Coronary artery (tissue), 2 donors: ENCODE measurements at places on chromosomes 2 and 18.

GRCh38 chr2:113977660-113978523 lies 88.0 kb downstream of the ACTR3 start:
- no peak for DNase-seq

- DNase-seq, result no peak
These were observed 1041.2 kb downstream of the DPP10 start for GRCh38 chr2:115483666-115484065.

DNA sequence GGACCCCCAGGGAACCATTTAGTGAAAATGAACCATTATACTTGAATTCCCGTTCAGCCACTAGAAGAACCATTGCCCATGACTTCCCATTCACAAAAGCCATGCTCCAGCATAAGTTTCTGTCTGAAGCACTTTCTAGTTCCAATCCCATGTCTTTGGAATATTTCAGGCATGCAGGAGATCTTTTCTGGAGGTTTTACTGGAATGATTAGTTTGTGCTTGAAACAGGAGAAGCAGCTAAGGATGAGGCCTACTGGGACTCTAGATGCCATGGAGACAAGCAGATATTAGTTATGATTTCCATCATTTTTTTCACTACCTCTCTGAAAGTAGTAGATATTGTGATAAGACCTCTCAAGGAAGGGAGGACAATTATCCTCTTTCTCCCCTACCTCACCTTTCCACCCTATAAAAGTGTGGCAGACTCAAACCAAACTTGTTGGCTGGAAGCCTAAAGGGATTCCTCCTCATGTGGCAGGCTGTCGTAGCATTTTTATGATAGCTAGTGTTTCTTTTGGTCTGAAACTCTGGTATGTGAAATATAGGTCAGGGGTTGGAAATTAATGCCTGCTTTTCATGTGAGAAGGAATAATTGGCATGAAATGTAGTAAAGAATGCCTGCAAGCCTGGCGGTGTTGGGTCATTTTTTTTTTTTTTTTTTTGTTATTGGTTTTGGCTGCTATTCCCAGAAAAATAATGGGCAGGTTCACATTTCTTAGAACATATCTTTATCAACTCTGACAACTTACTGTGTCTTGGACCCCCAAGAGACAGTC lies 29.3 kb upstream of the MMADHC start:
- no peak for DNase-seq

DNA sequence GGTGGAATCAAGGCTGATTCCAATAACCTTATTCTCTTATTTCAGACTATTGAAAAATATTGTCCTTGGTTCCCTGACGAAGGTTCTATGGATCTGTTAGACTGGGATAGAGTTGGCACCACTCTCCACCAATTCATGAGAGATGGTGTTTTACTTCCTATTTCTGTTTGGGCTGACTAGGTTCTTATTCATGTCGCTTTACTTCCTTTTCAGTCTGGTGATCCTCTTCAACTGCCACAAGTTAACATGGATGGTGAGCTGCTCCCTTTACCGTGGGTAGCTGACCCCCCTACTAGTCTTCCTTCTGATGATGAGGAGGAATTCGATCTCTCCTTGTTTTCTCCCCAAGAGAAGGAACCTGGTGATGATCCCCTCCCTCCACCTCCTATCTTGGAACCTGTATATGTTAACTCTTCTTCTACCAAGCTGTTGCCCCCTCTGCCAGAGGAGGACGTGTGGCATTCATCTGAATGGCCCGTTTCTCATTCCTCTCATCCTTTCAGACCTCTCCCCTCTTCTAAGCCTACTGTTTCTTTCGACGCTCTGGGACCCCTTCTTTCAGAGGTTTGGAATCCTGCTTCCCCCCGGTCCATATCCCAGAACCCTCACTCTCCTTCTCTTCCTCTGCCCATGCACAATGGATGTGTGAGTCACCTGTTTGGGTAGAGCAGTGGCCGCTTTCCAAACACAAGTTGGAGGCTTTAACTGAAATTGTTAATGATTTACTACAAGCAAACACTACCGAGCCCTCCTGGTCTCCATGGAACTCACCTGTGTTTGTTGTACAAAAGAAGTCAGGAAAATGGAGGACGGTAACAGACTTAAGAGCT lies 13.5 kb upstream of the CNOT11 start:
- no peak for DNase-seq

GRCh38 chr2:126429103-126429502 lies 226.9 kb upstream of the GYPC start:
- no peak for DNase-seq

DNA sequence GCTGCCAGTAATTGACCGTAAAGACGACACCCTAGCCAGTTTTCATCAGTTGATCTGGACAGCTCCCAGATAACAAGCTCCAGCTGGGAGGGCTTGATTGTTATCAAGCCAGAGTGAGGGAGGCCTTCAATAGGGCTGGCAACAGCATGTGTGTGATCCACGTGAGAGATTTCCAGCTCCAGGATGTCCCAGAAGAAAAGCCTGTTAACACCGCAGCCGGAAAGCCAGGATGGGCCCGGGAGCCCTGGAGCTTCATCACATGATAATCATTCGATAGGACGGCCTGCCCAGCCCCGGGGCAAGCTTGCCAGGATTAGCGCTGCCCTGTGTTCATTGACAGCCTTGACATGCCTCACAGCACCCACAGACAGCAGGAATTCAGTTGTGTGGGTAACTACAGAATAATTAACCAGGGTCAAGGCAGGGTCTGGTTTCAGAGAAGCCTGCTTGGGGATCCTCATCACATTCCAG lies 182.5 kb downstream of the C1D start:
- DNase-seq, result peak; percentile 64

- DNase-seq, result no peak
These were observed 95.4 kb downstream of the INHBB start for GRCh38 chr2:120441351-120441700.

GRCh38 chr2:226158229-226158628 lies 641.4 kb downstream of the IRS1 start:
- DNase-seq, result no peak

DNA sequence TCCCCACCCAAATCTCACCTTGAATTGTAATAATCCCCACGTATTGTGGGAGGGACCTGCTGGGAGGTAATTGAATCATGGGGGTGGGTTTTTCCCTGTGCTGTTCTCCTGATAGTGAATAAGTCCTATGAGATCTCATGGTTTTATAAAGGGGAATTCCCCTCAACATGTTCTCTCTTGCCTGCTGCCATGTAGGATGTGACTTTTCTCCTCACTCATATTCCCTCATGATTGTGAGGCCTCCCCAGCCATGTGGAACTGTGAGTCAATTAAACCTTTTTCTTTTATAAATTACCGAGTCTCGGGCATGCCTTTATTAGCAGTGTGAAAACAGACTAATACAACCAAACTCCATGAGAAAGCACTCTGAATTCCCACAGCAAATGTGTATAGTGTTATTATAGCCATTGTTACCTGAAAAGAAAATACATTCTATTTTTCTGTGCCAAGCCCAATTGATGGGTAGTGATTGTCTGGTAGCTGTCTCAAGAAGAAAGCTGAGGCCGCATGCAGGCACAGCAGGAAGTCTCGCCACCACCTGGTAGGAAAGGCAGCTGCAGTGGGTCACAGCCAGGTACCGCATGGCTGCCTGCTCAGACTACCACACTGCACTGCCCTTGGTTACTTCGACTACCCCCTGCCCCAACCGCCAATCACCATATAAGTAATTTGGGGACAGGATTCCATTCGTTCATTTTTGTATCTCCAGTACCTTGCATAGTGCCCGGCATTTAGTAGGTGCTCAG lies 10.3 kb upstream of the ZBTB7C start:
- no peak for DNase-seq

- DNase-seq, result no peak
These were observed 1.7 kb upstream of the ERBB4 start for GRCh38 chr2:212540341-212540740.

GRCh38 chr2:73893764-73894474 lies 1.1 kb downstream of the ACTG2 start:
- DNase-seq, result no peak

DNA sequence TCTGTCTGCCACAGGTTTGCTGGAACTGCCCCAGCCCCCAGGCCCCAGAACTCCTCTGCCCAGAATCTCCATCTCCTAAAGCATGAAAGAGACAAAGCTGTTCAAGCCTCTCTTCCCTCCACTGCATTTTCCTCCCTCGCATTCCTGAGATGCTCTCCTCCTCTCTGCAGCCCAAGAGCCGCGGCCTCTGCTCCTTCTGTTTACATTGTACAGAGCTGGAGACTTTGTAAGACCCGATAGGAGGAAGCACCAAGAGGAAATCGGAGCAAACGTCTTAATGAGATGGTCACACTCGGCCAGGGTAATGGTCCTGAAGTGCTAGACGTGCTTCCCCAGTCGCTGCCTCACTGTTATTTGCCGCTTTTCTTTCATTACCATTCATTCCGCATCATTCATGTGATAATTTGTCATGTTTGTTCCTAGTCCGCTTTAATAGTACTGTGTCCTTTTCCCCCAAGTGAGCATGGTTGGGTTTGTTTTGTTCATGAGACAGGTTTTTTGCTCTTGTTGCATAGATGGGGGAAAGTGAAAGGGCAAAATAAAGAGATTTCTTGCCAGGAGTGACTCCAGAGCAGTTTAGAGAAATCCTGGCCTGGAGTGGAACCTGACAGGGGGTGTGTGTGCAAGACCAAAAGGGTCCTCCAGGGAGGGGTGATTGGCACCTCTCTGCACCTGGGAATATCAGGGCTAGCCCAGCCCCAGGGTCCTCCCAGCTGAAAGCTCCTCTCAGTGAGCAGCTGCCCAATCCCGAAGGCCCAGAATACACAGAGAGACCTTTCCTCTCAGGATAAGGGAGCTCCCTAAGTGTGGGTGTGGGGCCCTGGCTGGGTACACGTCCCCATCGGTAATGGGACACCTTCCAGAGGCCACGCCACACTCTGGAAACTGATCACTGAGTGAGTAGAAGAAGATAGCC lies 44.9 kb upstream of the ID2 start:
- DNase-seq, result no peak

GRCh38 chr2:65549257-65549627 lies 116.8 kb upstream of the SPRED2 start:
- DNase-seq, result no peak

DNA sequence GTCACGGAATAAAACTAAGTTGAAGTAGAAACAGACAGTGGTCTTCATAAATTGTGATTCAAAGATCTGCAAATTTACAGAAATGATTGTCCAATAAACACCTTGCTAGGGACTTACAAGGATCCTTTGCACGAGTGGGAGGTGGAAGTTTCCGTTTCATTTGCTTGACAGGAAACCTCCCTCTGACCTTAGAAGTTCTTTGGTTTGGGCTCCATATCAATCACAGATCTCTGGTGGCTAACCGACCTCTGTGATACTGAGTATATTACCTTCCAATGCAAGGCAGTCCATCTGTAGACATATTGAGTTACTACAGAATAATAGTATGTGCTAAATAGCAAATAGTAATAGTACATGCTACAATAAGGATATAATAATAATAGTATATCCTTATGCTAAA lies 33.7 kb upstream of the RNF152 start:
- DNase-seq, result no peak

DNA sequence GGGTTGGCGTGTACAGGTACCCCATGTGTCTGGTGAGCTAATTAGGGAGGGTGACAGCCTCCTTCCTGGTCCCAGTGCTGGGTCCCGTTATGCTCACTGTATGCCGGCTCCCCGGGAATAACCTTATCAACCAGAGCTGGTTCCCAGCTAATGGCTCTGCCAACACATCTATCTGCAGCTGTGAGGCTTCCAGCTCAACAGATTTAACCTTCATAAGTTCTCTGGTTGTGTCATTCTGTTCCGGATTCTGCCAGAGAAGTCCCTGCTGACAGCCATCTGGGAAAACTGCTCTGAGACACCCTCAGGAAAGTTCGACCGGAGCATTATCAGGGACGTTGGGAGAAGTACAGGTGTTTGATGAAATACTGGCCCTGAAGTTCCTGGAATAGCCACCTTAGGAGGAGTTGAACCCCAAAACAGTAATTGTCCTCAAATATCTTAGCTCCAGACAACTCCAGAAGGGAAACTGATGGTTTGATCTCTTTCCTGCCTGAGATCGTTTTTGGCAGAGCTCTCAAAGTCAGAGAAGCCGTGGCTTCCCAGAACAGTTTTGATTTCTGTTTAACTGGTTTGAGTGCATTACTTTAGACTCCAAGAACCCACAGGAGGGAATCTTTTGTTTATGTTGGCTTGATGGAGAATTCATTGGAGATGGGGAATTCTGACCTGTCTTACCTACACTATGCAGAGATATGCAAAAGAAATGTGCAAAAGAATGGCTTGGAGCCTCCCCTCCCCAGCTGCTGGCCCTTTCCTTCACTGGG lies 39.4 kb upstream of the TXNDC2 start:
- no peak for DNase-seq

DNA sequence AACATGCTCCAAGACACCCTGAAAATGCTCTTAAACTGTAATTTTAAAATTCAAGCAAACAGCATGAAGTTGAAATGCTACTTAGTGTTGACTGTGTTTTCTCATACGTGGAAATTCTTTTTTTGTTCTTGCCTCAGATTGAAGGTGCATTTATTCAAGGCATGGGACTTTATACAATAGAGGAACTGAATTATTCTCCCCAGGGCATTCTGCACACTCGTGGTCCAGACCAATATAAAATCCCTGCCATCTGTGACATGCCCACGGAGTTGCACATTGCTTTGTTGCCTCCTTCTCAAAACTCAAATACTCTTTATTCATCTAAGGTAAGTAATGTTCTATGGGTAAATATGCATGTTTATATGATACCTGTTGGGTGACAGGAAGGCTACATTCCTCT lies 82.7 kb downstream of the AOX1 start:
- no peak for DNase-seq

- no peak for DNase-seq
These were observed 126.0 kb downstream of the GLI2 start for GRCh38 chr2:120861576-120862191.

DNA sequence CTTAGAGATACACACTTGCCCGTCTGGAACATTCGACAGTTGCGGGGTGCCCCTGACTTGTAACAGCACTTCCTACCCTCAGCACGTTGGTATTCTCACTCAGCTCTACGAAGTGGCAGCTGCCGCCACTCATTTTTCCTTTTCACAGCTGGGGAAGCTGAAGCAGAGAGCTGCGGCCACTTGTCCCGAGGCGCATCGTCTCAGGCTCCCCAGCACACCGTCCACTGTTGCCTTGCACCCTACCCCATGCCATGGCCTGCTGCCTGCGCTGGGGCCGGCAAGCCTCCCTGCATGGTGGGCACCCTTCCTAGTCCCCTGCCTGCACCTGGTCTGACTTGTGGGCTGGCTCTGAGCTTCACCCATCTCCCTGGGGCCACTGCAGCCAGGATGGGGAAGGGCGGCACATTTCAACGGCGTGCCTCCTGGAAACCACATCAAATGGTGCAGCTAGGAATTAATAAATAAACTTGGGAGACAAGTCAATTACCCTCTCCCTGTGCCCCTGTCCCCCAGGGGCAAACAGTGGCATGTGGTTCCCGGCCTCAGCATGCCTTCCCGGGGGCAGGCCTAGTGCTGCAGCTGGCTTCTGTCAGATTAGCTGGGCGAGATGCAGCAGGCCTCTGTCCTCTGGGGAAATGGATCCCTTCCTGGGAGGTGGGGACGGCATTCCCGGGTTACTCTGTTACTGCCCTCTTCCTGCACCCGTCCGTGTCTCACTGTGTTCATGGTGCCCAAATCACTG lies 64.7 kb upstream of the HAAO start:
- no peak for DNase-seq

DNA sequence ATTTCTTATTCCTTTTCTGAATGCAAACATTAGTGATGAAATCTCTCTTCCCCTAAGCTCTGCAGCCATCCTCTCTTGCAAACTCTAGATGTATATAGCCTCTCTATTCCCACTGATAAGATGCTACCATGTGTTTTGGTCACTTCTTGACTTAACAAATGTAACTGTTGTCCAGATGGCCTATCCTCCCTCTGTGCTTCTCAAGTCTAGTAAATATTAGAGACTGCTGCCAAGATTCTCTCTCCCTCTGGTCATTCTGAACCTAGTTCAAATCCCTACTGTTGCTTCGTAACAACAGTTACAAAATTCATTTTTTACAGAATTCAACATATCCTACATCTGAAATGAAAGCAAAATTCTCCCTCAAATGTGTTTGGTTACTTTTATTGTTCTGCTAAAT lies 156.6 kb downstream of the TXNL1 start:
- DNase-seq, result no peak
